ENCODE measurements at places on chromosomes 11 and 22. TPM values are rescaled to one million over a fixed set of nuclear protein-coding genes. Genes with fewer than 3 reads are reported as not detected.

Gene FAM181B
- not detected for total RNA-seq

Gene PAX6
- not detected for total RNA-seq

Gene FOLH1
- not detected for total RNA-seq

Gene TRPM5
- not detected for total RNA-seq

Gene FAM111B
- not detected for total RNA-seq

Gene PLEKHA7
- 18.1 TPM for total RNA-seq

Gene MISFA
- total RNA-seq, result 3.1 TPM

Gene RTN4R
- not detected for total RNA-seq

Gene CHST1
- total RNA-seq, result 0.98 TPM

Gene PANX3
- not detected for total RNA-seq

Gene NELL1
- total RNA-seq, result not detected

Gene TSPAN32
- total RNA-seq, result not detected

Gene SLC29A2
- total RNA-seq, result 3.7 TPM

Gene OR10A5
- total RNA-seq, result not detected

Gene PIK3C2A
- total RNA-seq, result 97.8 TPM

Gene ANO3
- total RNA-seq, result 4.6 TPM

Gene FAM227A
- not detected for total RNA-seq

Gene SWAP70
- total RNA-seq, result 48.8 TPM

Gene FXYD6
- total RNA-seq, result 7.6 TPM

Gene MS4A4E
- 20.9 TPM for total RNA-seq

Gene NXPE2
- total RNA-seq, result not detected

Gene FZD4
- total RNA-seq, result 333 TPM

Gene SLC22A12
- not detected for total RNA-seq

Measured in subcutaneous adipose tissue (tissue), 4 donors.